ENCODE measurements at places on chromosomes 7 and 10. TPM values are rescaled to one million over a fixed set of nuclear protein-coding genes. Genes with fewer than 3 reads are reported as not detected.

- no peak for DNase-seq
These were observed 150.2 kb downstream of the REEP3 start for GRCh38 chr10:63671317-63671937.

Gene PNLIP
- not detected for total RNA-seq

Gene H2BK1
- total RNA-seq: 3.8 TPM

Gene ZNF503
- not detected for total RNA-seq

DNA sequence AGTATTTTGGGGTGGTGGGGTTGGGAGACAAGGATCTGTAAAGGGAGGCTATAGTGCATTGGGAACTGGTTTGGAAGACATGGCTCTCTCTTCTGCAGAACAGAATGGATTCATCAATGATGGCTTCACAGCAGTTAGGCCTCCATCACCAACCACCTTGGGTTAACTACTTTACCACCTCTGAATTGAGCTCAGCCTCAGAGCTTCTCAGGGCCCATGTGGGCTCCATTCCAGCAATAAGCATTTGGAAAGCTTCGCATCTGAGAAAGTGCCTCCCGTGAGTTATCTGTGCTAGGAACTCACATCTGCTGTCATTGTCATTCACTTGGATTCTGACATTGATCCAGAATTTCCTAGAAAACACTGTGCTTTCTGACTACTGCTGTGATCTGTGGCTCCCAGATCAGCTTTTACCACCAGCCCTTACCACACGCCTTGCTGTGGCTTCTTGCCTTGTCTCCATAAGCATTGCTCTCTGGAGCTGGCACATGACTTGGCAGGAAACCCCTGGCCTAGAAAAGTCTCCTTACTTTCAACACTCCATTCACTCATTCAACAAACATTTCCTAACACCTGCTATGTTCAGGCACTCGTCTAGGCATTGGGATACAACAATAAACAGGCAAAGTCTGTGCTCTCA lies 70.7 kb upstream of the ADO start:
- no peak for DNase-seq

DNA sequence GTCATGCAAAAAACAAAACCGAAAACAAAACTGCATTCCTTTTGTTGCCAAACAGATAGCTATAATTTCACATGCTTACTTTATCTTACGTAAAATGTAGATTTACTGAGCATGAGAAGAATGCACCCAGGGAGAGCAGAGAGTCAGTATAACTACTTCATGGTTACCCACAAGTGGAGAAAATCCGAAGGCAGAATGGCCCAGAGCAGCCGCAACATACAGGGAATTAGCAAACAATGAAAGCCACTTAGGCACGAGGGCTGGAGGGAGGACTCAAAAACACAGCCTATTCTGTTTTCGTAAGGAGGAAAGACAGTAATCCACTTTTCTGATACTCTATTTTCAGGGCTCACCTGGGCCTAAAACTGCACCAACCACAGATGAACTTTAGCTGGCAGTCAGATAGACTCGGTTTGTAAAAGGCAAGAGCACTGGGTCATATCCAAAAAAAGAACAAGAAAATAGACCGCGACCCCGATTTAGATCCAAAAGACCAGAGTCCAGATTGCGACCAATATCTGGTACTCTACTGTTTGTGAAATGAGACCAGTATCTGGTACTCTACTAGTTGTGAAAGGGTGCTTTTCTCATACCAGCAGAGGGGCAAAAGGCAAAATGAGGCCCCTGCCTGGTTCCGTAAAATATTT lies 1.3 kb downstream of the ITPRIP start:
- no peak for DNase-seq

Gene SPDYE18
- 2.7 TPM for total RNA-seq

DNA sequence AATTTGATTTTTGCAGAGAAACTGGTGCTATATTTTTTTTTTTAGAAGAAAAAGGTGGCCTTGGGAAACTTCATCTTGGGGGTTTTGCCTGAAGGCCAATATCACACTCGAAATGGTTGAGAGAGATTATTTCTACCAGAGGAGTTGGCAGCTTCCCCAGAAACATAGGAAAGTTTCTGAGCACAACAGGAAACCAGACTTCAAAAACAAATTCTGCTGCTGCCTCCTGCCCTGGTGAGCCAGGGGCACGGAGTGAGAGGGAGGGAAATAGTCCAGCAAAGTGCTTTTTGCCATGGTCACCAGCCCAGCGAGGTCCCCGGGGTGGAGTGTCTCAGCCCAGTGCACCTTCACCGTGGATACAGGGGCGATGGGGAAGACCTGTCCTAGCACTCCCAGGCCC lies 61.1 kb downstream of the FOXI2 start:
- DNase-seq: no peak

DNA sequence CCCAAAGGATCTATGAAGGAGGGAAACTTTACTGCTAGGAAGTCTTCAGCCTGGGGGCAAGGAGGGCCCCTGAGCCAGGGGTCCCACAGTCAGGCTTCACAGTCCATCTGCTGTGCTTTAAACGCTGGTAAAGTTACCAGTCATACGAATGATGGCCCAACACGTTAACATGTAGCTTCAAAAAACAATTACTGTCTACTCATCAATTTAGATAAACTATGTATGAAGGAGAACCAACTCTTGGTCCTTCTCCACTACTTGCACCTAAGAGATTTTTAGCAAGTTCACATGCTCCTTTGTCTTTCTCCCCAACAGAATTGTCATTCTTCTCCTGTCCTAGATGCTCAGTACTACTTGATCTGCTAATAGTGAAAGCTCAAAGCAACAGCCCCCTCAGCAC lies 16.6 kb downstream of the JCAD start:
- DNase-seq: no peak

Gene GTF2I
- total RNA-seq: 125 TPM

- DNase-seq: no peak
These were observed 394.4 kb upstream of the AUTS2 start for GRCh38 chr7:69203871-69204270.

GRCh38 chr10:6148251-6148701 lies 54.5 kb upstream of the PFKFB3 start:
- no peak for DNase-seq

Gene WASL
- 10.2 TPM for total RNA-seq

DNA sequence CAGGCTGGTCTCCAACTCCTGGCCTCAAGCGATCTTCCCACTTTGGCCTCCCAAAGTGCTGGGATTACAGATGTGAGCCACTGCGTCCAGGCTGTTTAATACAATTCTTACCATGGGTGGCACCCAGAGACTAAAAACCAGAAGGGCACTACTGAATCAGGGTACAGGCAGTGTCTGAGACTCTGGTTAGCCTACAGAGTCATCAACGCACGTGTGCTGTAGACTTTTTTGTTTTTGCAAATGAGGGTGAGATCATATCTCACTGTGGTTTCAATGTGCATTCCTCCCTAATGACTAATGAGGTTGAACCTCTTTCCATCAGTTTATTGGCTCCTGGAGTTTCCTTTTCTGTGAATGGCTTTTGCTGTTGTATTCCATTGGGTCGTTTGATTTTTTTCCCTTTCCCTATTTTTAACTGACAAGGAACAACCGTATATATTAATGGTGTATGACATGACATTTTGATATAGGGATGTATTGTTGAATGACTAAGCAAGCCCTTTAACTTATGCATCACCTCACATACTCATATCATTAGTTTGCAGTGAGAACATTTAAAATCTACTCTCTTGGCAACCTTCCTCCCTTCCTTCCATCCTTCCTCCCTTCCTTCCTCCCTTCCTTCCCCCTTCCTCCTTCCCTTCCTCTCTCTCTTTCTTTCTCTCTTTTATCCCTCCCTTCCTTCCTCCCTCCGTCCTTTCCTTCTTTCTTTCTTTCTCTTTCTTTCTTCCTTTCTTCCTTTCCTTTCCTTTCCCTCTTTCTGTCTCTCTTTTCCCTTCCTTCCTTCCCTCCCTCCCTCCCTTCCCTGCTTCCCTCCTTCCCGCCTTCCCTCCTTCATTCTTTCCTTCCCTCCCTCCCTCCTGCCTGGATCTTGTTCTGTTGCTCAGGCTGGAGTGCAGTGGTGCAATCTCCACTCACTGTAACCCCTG lies 9.3 kb upstream of the TMEM270 start:
- peak; percentile 21 for DNase-seq

Gene AGBL3
- total RNA-seq: 1.0 TPM

Gene DEPP1
- 0.44 TPM for total RNA-seq

Gene JAKMIP3
- 0.42 TPM for total RNA-seq

- no peak for DNase-seq
These were observed 210.5 kb downstream of the CHCHD3 start for GRCh38 chr7:132871419-132871818.

Gene BICC1
- total RNA-seq: 0.20 TPM

Gene LBX1
- not detected for total RNA-seq

- DNase-seq: no peak
These were observed 55.8 kb downstream of the CTBP2 start for GRCh38 chr10:125104559-125104958.

Gene DLX5
- not detected for total RNA-seq

DNA sequence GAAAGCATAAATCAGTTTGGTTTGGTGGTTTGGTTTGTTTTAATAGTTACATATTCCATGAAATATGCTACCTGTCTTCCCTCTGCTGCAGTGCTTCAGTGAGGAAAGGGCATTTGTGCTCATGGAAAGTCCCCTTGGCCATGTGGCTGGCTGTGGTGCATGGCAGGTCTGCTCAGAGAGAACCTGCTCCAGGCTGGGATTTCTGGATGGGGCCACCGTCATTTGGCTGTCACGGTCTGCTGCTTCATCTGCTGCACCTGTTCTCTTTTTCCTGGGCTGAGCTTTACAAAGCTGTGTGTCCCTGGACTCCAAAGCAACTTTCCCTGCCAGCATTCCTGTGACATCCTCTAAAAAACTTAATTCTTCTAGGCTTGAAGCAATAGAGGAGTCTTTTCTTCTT lies 8.9 kb downstream of the CDK14 start:
- no peak for DNase-seq

DNA sequence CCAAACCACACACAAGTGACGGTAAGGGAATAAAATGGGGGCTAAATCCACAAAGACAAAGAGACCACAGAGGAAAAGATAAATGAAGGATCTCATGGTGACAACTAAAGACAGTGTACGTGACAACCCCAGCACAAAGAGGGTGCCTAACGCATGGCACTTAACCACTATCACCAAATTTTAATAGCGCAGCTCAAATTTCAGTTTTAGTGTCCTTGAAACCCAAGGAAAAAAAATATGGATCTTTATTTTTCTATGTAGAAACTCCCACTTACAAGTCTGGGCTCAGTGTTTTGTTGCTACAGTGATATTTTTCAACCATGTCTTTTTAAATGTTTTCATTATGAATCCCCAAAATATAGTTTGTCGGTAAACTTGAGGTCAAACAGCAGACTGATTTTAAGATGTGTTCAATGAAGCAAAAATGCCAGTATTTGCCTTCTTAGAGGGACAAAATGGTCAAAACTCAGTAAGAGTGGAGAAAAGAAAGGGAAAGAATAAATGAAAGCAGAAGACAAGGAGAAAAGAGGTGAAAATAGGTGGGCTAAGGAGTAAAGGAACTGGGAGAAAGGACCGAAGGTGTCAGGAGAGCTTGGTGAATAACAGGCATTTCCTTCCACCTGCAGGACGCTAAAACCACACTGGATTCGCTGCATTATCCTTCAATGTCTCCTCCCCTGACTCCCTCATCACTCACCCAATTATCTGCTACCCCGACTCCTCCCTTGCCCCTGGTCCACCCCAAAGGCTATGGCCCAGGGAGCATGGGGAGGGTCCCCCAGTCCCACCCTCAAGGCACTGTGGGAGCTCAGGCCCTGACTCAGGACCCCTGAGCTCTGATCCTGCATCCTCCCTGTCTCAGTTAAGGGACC lies 3.5 kb downstream of the ASB13 start:
- DNase-seq: no peak

Gene ITIH5
- total RNA-seq: not detected

GRCh38 chr10:36385693-36386092 lies 739.7 kb upstream of the ANKRD30A start:
- no peak for DNase-seq

DNA sequence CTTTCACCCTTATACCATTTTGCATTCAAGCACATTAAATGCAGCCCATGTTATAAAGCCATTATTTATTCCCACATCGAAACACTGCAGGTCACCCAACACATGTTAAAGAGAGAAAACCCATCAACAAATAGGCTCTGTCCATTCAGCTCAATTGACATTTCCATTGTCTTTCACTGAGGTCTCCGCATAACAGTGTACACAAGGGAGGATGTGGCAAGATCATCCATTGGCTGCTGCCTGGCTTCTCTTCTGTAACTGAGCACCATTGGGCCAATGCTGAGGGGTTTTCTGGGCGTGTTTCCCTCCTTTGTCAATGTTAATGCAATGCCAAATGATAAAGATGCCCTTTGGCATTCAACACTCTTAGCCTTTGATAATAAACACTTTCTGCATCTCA lies 278.1 kb upstream of the SP4 start:
- no peak for DNase-seq

- no peak for DNase-seq
These were observed 105.7 kb downstream of the ATE1 start for GRCh38 chr10:121822180-121822579.

DNA sequence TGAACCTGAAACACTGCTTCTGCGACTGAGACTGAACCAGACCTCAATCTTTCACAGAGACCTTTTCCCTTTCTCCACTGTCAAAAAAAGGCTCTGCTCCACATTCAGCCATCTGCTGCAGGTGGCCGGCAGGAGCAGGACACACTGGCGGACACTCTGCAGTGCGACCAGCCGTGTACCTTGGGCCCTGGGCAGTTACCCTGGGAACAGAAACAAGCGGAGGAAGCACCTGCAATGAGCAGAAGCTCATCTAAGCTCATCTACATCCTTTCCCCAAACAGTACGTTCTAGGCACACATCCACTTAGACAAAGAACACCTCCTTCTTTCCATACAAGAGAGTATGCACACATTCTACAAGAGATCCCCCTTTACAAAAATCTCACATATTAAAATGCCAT lies 22.8 kb downstream of the VOPP1 start:
- no peak for DNase-seq

Gene GPR15LG
- not detected for total RNA-seq

Gene AS3MT
- total RNA-seq: 0.37 TPM

Gene ICA1
- total RNA-seq: 11.3 TPM

- no peak for DNase-seq
These were observed 356.6 kb downstream of the SH2D4B start for GRCh38 chr10:80894311-80894791.

Gene KIAA1549
- 0.10 TPM for total RNA-seq

Gene GPAM
- total RNA-seq: 4.2 TPM

- no peak for DNase-seq
These were observed 205.2 kb downstream of the KLF6 start for GRCh38 chr10:3579845-3580244.

GRCh38 chr10:72759584-72759983 lies 67.6 kb downstream of the MCU start:
- no peak for DNase-seq

DNA sequence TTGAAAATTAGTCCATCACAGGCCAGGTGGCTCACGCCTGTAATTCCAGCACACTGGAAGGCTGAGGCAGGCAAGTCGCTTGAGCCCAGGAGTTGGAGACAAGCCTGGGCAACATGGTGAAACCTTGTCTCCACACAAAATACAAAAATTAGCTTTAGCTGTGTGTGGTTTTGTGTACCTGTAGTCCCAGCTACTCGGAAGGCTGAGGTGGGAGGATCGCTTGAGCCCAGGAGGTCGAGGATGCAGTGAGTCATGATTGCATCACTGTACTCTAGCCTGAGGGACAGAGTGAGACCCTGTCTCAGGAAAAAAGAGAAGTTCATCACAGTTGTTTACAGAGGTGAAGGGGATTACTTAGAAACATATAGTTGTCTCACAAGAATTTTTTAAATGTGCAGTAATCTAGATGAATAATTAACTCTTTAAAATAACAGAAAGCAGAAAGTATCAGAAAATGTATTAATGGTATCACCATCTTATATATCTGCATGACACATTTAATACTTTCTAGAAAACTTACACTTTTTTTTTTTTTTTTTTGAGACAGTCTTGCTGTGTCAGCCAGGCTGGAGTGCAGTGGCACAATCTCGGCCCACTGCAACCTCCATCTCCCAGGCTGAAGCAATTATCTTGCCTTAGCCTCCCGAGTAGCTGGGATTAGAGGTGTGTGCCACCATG lies 8.9 kb downstream of the LCOR start:
- DNase-seq: no peak

Measured in CD4-positive, CD25-positive, alpha-beta regulatory T cell (primary cell).